ENCODE measurements at places on chromosomes 6 and 20. TPM values are rescaled to one million over a fixed set of nuclear protein-coding genes. Genes with fewer than 3 reads are reported as not detected.

HTR1B gene
- not detected for total RNA-seq

DLK2 gene
- total RNA-seq, result not detected

LPIN3 gene
- total RNA-seq, result 0.91 TPM

CFAP61 gene
- total RNA-seq, result not detected

FKBP1A gene
- 288 TPM for total RNA-seq

VSX1 gene
- not detected for total RNA-seq

All from activated CD8-positive, alpha-beta T cell treated with anti-CD3 and anti-CD28 coated beads, Interleukin-2, amount 10 ng/mL, durations not matched to agents 7 days and 5 days (primary cell).